Stimulated activated CD8-positive, alpha-beta memory T cell treated with anti-CD3 and anti-CD28 coated beads, Interleukin-7, amount 100 ng/mL, for 1 hour (primary cell): ENCODE measurements at places on chromosomes 2 and 18.

GRCh38 chr2:176177580-176178037 lies 10.9 kb upstream of the HOXD1 start:
- no peak for DNase-seq

DNA sequence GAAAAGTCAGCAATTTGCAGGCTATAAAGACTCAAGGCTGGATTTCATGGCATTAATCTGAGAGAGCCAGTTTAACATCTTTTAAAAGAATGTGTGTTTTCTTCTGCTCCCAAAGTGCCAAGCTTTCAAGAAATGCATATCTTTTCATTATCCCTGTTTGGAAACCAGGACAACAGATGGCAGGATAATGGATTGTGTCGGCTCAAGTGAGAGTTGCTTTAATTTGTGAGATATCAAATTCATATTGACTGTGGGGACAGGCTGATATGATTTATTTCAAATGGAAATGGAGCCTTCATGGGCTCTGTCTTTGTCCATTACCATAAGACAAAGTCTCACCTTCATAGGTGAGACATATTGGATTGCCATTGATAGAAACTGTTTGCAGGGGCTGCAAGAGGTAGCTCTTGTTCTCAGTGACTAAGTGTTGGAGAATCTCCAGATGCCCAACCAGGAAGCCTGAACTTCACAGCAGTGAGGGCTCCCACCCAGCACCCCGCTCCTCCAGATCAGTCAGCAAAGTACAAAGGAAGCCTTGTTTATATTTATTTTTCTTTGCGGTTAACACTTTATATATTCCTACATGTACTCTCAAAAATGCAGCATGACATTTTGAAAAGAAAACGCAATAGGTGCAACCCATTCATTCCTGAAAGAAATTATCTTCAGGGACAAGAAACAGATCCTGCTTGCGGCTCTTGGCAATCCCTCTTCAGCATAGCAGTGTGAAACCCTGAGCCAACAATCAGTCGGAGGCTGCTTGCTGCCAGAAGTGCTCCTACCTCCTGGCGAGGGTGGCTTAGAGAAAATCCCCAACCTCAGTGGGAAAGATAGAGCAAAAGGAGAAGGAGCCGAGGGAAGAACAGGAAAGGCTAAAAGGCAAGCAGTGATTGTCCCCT lies 65.8 kb upstream of the ATL2 start:
- no peak for DNase-seq

GRCh38 chr18:13237073-13237472 lies 18.5 kb downstream of the LDLRAD4 start:
- DNase-seq: no peak

GRCh38 chr2:154565433-154565832 lies 133.1 kb upstream of the KCNJ3 start:
- DNase-seq: no peak

DNA sequence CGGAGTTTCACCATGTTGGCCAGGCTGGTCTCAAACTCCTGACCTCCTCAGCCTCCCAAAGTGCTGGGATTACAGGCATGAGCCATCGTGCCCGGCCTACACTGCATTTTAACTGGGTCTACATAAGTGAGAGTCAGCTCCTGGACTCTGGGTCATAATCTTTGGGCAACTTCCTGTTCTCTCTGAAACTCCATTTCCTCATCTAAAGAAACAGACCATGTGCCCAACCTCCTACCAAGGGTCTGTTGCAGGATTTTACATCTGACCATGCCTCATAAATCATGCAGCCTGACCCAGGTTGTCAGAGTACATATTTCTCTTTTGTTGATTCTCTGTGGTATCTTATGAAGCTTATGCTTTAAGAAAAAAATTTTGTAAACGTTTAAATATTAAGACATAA lies 280.4 kb downstream of the ALPK2 start:
- no peak for DNase-seq
